Hepatic stellate cell (primary cell): ENCODE measurements at places on chromosomes 4 and X.

GRCh38 chr4:187236209-187236890 lies 512.7 kb upstream of the FAT1 start:
- DNase-seq, result peak; percentile 23

DNA sequence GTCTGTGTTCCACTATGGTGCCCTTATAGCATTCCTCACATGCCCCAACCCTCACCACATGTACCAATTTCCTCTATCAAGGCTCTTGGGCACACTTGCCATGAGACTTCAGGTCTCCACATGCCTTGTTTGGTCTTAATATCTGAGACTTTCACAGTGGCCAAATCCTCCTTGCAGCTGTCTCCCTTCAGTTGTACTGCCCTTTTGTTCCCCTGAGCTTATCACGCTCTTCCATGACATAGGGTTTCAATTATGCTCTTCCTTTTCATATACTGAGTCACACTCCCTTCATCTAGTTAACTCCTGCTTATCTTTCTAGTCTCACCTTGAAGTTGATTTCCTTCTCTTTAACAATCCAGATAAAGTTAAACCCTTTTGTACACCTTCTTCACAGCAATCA lies 212.9 kb downstream of the PDHA2 start:
- no peak for DNase-seq

DNA sequence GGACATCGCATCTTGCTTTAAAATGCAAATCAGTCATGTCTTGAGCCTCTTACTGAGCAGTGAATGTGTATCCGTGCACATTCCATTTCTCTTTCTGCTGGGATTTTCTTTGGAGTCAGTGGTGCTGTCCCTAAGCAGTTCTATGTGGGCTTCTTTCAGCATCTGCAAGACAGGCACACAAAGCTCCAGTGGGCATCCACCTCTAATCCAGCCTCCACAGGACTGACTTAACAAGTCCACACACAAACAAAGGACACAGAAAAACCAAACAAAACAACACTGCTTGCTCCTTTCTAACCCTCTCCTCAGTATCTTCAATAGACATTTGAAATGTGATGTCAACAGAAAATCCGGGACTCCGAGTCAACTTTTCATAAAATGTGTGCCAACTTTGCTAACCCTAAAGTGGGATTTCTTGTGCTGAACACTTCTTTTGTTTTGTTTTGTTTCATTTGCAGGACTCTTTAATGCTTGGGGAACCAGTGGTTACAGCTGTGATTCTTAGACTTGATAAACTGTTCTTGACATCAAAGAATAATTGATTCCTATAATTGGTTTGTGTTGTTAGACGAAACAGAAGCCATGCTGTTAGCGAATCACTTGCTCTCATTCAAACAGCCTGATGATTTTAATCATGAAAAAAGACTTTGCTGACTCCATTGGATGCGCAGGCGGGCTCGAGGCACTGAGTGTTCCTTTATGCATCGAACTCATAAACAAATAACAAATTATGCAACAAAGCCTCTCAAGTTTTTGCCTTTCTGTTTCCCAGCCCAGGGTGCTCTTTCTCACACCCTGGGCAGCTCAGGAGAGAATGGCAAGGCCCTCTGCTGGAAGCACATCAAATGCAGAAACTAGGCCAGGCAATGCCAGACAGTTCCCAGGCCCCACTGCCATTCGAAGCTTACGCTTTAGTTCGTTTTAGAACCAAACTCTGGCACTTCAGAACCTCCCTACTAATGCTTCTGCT lies 20.1 kb downstream of the ETNPPL start:
- no peak for DNase-seq

DNA sequence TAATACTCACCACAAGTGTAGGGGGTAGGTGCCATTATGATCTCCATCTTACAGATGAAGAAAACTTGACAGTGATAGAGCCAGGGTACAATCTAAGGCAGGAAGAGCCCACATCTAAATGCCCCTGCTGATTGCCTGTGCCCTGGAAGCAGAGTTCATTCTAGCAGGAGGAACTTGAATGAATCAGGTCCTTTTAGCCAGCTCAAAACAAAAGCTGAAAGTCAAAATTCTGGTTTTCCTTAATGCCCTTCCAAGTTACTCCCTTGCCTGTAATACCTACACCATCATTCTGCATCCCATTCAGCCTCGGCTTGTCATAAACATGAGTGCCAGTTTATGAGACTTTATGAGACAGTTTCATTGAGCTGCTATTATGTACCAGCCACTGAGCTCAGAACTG lies 89.6 kb downstream of the SCD5 start:
- no peak for DNase-seq

DNA sequence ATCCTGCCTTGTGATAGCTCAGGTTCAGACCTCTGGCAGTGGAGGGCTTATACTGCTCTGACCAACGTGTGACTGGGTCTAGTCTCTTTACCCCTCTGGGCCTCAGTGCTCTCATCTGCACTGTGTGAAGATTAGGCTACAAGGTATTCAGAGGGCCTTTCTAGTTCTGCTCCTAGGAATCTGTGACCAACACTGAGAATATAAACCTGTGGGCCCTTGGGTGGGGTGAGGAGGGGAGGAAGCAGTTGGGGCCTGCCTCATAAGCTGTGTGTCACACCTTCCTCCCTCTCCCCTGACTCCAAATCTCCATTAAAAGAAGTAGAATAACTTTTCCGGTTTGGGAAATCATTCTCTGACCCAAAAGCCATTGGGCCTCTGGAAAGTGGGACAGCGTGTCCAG lies 66.3 kb upstream of the MSN start:
- no peak for DNase-seq

DNA sequence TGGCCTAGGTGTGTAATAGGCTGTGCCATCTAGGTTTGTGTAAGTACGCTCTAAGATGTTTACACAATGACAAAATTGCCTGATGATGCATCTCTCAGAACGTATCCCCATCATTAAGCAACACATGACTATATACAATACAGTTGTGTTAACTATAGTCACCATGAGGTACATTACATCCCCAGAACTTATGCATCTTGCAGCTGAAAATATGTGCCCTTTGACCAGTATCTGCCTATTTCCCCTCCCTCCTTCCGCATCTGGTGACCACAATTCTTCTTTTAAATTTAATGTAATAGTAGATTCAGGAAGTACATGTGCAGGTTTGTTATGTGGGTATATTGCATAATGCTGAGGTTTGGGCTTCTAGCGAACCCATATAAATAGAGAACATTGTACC lies 239.8 kb upstream of the IL1RAPL1 start:
- no peak for DNase-seq

GRCh38 chrX:53930515-53931380 lies 113.5 kb downstream of the PHF8 start:
- DNase-seq, result peak; percentile 33

DNA sequence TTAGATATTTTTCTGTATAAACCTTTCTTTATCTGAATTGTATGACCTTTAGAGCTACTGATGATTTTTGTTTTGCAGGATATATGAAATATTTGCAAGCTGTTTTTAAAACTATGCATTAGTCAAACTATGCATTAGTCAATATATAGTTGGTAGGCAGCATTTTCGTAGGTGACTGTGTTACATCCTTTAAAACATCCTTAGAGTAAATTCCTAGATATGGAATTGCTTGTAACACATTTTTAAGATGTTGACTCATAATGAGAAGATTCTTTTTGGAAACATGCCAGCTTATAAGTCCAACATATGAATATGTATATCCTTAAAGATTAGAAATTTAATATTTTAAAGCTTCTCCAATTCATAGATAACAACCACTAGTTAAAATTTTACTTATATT lies 1768.5 kb downstream of the PCDH7 start:
- DNase-seq, result no peak

GRCh38 chrX:3962511-3963311 lies 249.3 kb upstream of the PRKX start:
- DNase-seq, result peak; percentile 3

GRCh38 chr4:604131-604530 lies 21.2 kb upstream of the PDE6B start:
- no peak for DNase-seq

DNA sequence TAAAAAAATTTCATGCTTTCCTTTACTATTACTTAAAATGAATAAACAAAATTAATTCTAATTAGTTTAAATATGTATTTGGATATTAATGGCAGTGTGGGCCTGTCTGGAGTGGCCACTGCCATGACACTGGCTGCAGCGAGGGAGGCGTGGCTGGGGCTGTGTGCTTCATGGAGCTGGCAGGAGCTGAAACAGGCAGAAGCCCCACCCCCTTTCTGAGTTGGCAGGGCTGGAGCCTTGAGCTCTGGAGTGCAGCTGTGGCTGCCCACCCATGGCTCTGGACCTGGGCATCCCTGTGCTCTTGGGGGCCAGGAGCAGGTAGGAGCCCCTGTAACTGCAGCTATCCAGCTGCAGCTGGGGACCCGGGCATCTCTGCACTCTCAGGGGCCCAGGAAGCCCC lies 8.2 kb upstream of the HSD17B11 start:
- no peak for DNase-seq

GRCh38 chrX:1468250-1468772 lies 15.6 kb upstream of the ASMTL start:
- DNase-seq, result no peak

- DNase-seq, result no peak
Measured at GRCh38 chrX:101230636-101231035, 11.1 kb downstream of the DRP2 start.

GRCh38 chr4:69759189-69759604 lies 1.2 kb downstream of the SULT1B1 start:
- DNase-seq, result no peak

DNA sequence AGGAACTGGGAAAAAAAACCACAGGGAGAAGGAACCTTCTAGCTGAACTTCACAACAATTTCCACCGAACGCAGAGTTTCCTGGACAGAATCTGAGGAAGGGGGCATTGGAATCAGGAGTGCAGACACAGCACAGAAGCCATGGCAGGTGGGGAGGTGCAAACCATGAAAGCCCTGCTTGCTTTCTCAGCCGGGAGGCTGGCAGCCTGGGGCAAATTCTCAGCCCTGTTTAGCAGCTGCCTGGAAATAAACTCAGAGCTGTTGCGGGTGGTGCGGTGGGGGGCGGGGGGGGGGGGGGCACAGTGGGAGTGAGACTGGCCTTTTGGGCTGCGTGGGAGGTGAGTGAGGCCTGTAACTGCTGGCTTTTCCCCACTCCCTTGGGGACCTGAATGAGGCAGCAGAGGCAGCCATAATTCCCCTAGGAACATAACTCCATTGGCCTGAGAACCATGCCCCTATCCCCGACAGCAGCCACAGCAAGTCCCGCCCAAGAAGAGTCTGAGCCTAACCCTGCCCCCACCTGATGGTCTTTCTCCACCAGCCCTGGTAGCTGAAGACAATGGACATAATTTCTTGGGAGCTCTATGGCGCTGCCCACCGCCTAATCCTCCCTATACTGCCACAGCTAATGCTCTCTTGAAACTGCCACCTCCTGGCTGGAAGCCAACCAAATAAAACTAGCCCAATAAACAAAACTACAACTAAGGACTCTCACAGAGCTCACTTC lies 176.3 kb downstream of the FAM13A start:
- no peak for DNase-seq

DNA sequence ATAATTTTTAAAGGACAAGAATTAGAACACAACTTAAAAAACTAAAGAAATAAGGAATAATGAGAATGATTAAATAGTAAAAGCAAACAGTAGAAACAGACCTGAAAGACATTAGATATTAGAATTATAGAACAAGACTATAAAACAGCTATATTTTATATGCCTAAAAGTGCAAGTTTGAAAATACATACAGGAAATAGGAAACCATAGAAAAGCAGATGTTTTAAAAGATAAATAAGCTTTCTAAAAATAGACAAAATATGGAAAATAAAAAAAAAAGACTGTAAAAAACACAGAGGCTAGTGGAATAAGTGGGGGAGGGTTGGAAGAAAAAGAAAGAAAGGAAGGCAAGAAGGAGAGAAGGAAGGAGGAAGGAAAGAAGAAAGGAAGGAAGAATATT lies 407.3 kb downstream of the IDS start:
- no peak for DNase-seq

GRCh38 chrX:120334603-120335002 lies 23.3 kb upstream of the TMEM255A start:
- DNase-seq, result no peak

DNA sequence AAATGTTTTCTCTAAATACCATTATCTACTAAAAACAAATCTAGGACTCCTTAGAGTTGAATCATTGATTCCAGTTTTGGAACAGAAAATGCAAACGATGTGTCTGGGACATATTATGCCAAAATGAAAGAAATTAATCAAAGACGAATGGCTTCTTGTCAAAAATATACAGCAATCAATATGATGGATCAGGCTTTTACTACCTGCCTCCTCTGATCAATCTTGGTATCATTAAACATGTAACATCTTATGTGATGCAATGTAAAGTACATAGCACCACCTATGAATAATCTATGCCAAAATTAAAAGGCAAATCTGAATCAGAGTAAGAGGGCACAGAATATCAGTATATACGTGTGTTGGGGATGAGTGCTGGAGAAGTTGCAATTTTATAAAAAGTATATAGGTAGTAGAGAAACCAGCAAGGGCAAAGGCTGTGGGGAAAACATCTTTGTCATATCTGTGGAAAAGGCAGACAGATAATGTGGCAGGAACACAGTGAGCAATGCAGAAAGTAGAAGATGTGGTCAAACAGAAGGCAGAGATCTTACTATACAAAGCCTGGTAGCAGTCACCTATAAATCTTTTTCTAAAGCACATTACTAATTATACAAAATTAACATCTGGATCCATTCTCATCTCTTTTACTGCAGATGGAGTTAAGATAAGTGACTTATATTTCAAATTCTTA lies 152.7 kb downstream of the ANTXR2 start:
- no peak for DNase-seq

DNA sequence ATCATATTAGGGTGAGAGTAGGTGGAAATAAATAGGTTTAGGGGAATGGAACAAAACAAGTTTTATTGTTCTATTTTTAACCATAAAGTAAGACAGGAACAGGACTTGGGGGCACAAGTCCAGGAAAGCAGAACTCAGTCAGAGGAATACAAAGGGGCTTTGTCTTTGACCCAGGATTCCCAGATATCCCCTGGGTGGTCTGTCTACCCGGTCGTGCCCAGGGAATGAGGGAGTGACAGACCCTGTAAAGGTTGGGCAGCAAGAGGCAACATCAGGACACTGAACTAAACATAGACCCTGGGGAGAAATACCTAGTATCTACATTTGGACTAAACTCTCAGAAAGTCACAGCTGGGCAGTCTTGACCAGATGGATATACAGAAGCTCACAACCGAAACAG lies 50.6 kb downstream of the PTCHD1 start:
- no peak for DNase-seq

GRCh38 chr4:183989461-183989860 lies 84.4 kb downstream of the STOX2 start:
- DNase-seq, result no peak
